Progenitor cell of endocrine pancreas (in vitro differentiated cells): ENCODE measurements at places on chromosomes 6 and 20. TPM values are rescaled to one million over a fixed set of nuclear protein-coding genes. Genes with fewer than 3 reads are reported as not detected.
A peak's percentile ranks its signal among the peaks of the same experiment; 100 is the strongest.

Gene CD83
- total RNA-seq: 5.7 and 5.8 TPM in 2 replicates

Gene DLK2
- total RNA-seq: 0.60 and 0.73 TPM in 2 replicates

Gene PTCRA
- total RNA-seq: not detected in 2 replicates

Gene FAM83C
- total RNA-seq: not detected in 2 replicates

Gene SMOC2
- total RNA-seq: 4.8 and 5.9 TPM in 2 replicates

Gene CAP2
- 15.4 and 15.5 TPM in 2 replicates for total RNA-seq

Gene BTN2A1
- total RNA-seq: 24.7 and 26.4 TPM in 2 replicates

DNA sequence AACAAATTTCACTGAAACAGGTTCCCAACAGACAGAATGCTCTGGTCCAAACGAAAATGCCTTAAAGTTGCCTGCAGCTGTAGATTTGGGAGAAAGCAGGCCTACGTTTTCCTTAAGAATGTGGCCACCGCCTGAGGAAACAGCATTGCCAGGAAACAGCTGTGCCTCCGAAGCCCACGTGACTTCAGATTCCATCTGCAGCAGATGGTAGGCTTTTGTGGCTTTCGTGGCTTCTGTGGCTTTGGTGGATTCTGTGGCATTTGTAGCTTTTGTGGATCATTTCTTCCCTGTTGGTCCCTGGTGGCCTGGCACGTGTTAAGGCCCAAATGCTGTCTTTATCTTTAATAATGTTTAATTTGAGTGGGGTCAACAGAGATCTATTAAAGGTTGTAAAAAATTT lies 222.9 kb downstream of the TTLL2 start:
- no peak for DNase-seq

DNA sequence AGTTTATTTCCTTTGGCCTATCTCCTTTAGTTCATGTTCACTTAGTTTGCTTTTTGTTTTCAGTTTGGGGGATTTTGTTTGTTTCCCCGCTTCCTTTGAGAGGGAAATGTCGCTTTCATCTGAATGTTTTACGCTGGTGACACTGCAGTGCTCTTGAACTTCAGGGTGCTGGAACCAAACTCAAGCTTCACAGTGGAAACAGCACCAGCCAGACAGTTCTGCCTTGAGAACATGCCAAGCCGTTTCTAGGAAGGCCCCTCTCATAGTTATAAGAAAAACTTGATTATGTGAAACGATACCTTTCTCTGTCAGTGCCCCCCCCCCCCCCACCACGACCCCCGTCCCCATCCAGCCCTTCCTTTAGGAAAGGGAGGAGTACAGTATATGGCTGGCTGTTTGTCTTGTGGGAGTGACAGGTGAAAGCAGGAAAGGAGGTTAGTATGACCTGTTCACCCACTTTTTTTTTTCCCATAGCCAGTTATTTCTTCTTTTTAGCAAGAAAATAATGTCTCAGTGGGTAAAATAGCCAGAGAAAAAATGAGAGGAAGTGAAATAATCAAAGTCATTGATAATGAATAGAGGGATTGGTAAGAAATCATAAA lies 130.1 kb downstream of the LRRC1 start:
- DNase-seq: no peak

DNA sequence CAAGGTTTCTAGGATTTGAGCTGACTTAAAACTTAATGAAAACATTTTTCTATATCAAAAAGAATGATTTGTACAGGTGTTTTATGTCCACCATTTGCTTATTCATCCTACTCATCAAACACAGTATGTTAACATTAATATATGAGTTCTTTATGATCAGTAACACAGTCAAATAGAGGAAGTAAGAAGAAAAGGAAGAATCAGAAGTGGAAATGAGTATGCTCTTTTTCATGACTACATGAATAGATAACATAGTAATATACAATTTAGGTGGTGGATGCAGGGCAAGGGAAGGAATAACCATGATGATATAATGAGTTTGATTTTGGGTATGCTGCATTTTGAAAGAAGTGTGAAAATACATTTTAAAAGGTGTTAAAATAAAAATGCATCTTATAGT lies 16.5 kb downstream of the KPNA5 start:
- DNase-seq: no peak

- DNase-seq: no peak
Measured at GRCh38 chr6:119256978-119257462, 92.5 kb downstream of the MAN1A1 start.

GRCh38 chr6:111552241-111552744 lies 53.4 kb downstream of the TRAF3IP2 start:
- peak; percentile 52 for DNase-seq

- DNase-seq: no peak
Measured at GRCh38 chr6:1896897-1897296, 287.2 kb downstream of the FOXC1 start.

- DNase-seq: no peak
Measured at GRCh38 chr6:136592930-136593673, 42.9 kb upstream of the MAP7 start.

DNA sequence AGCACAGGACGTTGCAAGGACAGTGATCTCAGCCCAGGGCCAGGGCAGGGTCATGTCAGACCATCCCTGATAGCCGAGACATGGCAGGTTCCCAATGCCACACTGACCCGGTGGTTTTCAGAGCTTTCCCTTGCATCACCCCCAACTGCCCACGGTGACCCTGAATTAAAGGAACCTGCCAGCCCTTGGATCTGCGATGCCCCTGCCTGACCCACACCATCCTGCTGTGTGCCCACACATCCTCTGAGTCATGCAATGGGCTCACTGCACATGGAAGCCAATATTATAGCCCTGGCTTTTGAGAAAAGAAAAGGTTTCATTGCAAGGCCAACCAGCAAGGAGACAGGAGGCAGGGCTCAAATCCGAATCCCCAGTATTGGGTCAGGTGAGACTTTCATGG lies 132.6 kb upstream of the CST7 start:
- DNase-seq: no peak

GRCh38 chr20:44901974-44902373 lies 7.9 kb upstream of the PABPC1L start:
- DNase-seq: no peak

DNA sequence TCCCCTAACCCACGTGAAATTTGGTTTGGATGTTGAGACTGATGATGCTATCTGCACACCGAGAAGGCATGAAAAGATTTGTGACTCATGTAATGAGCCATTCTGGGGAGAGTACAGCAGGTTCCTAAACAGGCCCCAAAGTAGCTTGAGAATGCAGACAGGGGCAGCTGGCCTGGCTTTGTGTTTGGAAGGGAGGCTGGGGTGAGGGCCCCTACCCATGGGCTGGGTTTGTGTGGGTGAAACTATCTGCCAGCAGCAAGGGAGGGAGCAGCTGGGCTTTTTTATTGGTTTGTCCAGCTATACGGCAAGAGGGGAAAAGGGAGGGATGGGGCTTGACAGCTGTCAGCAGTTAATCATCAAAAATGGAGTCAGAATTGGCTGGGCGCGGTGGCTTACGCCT lies 87.0 kb upstream of the RNF24 start:
- DNase-seq: no peak

GRCh38 chr20:48556956-48557355 lies 270.8 kb downstream of the PREX1 start:
- no peak for DNase-seq

- DNase-seq: no peak
Measured at GRCh38 chr20:4896971-4897497, 104.3 kb downstream of the SLC23A2 start.

- DNase-seq: no peak
Measured at GRCh38 chr20:55947701-55948100, 57.6 kb downstream of the CBLN4 start.

DNA sequence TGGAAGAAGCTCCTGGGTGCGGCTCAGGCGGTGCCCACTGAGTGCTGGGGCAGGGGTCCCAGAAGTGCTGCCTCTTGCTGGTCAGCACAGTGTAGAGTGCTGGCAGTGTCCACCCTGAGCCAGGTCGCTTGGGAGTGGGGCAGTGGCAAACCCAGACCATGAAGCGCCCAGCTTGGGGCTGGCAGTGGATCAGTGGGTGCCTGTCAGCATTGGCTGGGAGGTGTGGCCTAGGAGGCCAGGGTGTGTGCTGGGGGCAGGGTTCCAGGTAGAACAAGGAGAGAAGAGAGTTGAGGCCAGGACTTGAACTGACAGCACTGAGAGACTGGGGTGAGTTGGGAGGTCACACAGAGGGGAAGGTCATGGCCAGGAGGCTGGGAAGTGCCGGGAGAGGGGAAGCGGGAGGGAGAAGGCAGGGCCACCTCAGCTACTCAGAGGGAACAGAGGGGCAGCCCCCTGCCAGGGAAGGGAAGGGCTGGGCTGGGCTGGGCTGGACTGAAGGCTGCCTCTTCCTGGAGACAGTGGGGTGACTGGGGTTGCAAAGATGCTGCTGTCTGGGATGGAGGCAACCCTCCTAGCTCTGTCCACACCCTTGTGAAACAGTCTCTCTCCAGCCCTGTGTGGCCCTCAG lies 4.1 kb downstream of the TCEA2 start:
- no peak for DNase-seq

- DNase-seq: no peak
Measured at GRCh38 chr6:159594750-159595117, 98.3 kb downstream of the SOD2 start.

DNA sequence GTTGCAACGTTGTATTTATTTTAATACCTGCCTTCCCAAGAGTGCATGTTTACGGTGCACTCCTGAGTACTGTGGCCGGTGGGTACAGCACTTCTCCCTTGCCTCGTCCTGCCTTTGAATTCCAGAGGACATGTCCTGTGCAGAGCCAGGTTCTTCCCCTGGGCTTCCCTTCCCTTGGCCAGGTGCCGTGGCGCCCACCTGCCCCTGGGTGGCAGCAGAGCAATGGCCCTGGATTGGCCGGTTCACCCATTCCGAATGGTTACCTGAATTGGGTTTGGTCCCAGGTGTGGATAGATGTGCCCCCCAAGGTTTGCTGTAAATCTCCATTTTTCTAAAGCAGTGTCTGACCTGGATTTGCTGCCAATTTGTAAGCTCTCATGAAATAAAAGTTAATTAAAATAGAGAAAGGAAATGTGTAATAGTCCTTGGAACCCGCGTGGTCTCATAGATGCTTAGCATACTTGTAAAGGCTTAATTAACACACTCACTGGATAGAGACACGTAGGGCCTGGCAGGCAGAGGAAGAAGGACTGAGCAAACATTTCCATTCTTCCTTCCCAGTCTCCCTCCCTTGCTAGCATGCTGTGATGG lies 40.6 kb downstream of the DTD1 start:
- no peak for DNase-seq

DNA sequence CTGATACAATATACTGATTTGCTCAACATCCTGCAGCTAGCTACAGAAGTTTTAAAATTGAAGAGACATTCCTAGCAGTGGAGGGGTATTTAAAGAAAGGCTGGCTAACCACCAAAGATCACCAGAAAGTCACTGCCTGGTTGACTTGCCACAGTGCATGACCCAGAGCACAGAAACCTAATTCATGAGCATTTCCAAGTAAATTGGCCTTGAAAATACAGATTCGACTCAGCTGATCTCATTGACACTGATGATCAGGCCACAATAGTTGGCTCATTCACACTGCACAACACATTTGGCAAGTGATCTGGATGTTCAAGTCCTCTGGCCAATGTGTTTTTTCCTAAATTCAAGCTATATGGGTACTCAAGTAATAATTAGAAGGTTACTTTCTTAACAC lies 13.3 kb upstream of the TDRD6 start:
- DNase-seq: no peak

DNA sequence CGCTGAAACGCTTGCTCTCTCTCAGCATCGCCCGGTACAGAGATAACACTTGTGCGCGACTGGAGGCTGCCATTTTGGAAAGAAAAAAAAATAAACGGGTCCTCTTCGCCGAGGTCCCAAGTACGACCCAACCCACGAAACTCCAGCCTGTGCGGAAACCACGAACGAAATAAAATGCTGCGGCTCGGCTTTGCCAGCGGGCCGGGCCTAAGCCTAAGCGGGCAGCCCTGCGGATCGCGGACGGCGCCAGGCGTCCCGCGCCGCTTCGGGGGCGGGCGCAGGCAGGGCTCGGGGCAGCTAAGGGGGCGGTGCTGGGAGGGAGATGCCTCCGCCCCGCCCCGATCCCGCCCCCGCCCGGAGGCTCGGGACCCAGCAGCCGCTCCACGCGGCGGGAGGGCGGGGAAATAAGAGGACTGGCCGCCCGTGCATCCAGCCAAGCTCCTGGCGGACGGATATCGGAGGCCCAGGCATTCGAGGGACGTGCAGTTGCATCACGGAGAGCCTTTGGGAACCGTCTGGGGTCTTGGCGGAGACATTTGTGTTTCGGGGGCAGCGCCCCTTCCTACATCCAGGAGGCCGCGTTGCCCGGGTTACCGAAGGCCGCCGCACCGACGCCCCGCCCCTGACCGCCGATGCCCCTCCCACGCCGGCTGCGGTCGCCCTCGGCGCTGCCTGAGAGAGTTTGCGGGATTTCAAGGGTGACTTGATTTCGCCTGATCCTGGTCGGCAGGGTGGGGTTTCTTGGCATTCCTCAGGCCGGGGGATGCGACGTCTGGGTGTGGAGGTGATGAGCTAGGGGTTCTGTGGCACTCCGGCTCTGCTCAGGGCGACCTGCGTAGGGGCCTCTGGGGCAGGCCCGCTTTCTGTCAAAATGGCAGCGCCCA lies at the start of the genes FARS2 and LYRM4:
FARS2 (plus strand) TSS at position 853 of the 884 bp plus-strand sequence.
LYRM4 (minus strand) TSS at position 290 of the 884 bp plus-strand sequence; CDS start at position 73, 217 bp downstream.
- peak; percentile 81 for DNase-seq

DNA sequence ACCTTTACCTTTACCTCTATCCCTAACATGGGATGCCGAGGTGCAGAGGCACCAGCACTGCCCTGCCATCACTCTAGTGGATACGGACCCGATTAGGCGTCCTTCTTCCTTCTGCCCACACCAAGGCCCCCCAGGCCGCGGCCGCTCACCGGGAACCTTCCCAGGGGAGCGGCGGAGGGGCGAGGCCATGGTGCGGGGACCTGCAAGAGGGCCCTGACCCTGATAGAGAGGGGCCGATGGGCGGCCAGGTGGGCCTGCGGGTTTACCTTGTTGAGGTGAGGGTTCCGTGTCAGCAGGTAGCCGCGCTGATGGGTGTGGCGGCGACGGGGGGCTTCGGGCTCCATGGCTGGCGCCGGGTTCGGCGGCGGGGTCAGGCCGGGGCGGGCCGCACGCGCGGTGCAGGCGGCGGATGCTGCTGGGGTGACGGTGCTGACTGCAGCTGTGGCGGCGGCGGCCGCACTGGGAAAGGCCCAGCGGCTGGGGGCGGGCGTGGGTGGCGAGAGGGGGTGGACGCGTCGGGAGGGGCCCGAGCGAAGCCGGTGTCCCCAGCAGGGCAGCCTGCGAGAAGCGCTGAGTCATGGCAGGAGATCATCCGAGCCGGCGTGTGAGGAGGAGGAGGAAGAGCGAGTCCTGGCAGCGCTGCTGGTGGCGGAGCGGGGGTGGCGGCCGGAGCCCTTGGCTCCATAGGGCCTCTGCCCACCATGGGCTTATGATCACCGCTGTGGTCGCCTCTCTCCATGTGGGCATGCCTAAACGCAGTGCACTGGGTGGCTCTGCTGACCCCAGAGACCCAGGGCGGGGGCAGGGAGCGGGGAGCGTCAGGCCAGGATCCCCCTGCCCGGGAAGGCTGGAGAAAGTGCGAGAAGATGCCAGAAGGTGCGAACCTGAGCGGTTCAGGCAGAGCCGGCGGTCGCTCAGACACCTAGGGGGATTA lies at the start of gene ME1:
ME1 (minus strand) TSS at position 441 of the 934 bp plus-strand sequence; CDS start at position 344, 97 bp downstream.
- DNase-seq: peak; percentile 52
